Subcutaneous preadipocyte (primary cell): ENCODE measurements at places on chromosomes 2 and 18. TPM values are rescaled to one million over a fixed set of nuclear protein-coding genes. Genes with fewer than 3 reads are reported as not detected.

FAP gene
- 91.3 and 134 TPM in 2 replicates for total RNA-seq

GULP1 gene
- total RNA-seq = 10.7 and 24.0 TPM in 2 replicates

TBR1 gene
- total RNA-seq = under 0.01 TPM in 2 replicates

CD207 gene
- not detected in 2 replicates for total RNA-seq

POU3F3 gene
- total RNA-seq = 0.37 and 18.2 TPM in 2 replicates

CHST10 gene
- total RNA-seq = 4.8 and 7.8 TPM in 2 replicates

RBMS1 gene
- total RNA-seq = 116 and 136 TPM in 2 replicates

TPO gene
- not detected in 2 replicates for total RNA-seq

MTCL1 gene
- total RNA-seq = 21.3 and 37.3 TPM in 2 replicates

POTEI gene
- not detected in 2 replicates for total RNA-seq

RGPD6 gene
- total RNA-seq = 20.9 and 32.8 TPM in 2 replicates

CROCC2 gene
- total RNA-seq = 0.20 and 0.37 TPM in 2 replicates

DCDC2C gene
- total RNA-seq = not detected in 2 replicates

TWIST2 gene
- 113 and 115 TPM in 2 replicates for total RNA-seq

MYO5B gene
- total RNA-seq = under 0.01 TPM in 1 of 2 replicates, not detected in the other

CXCR4 gene
- not detected in 2 replicates for total RNA-seq

GRB14 gene
- 0.37 and 0.78 TPM in 2 replicates for total RNA-seq

MLPH gene
- 22.4 and 49.5 TPM in 2 replicates for total RNA-seq

PNPT1 gene
- 26.8 and 34.4 TPM in 2 replicates for total RNA-seq

POTEJ gene
- total RNA-seq = not detected in 2 replicates

UGT1A6 gene
- not detected in 2 replicates for total RNA-seq

SAG gene
- not detected in 2 replicates for total RNA-seq

MYCN gene
- not detected in 2 replicates for total RNA-seq

ATOH8 gene
- total RNA-seq = 5.5 and 7.7 TPM in 2 replicates

STPG4 gene
- under 0.01 and 0.20 TPM in 2 replicates for total RNA-seq

TLX2 gene
- under 0.01 TPM in 1 of 2 replicates, not detected in the other for total RNA-seq

CHN1 gene
- 25.4 and 28.3 TPM in 2 replicates for total RNA-seq

CLEC4F gene
- not detected in 2 replicates for total RNA-seq

PTRHD1 gene
- 16.6 and 28.3 TPM in 2 replicates for total RNA-seq

TRIM54 gene
- total RNA-seq = not detected in 2 replicates

ST6GAL2 gene
- under 0.01 TPM in 1 of 2 replicates, not detected in the other for total RNA-seq

PLB1 gene
- 0.37 and 0.39 TPM in 2 replicates for total RNA-seq

PTPRN gene
- total RNA-seq = 0.98 and 1.5 TPM in 2 replicates

FIGN gene
- total RNA-seq = 1.1 and 1.6 TPM in 2 replicates

UGT1A4 gene
- not detected in 2 replicates for total RNA-seq

PROM2 gene
- total RNA-seq = 0.20 and 0.37 TPM in 2 replicates

CRIM1 gene
- total RNA-seq = 47.8 and 144 TPM in 2 replicates

RPRM gene
- total RNA-seq = not detected in 2 replicates

UGT1A5 gene
- not detected in 2 replicates for total RNA-seq

FBLN7 gene
- 1.8 and 2.5 TPM in 2 replicates for total RNA-seq

SLC30A3 gene
- not detected in 2 replicates for total RNA-seq

KLHL41 gene
- total RNA-seq = 0.20 and 0.37 TPM in 2 replicates

ANKRD30B gene
- 0.20 TPM in 1 of 2 replicates, not detected in the other for total RNA-seq

DSG1 gene
- total RNA-seq = not detected in 2 replicates

CNGA3 gene
- total RNA-seq = under 0.01 TPM in 2 replicates

SH3BP4 gene
- 32.7 and 48.7 TPM in 2 replicates for total RNA-seq

AMER3 gene
- not detected in 2 replicates for total RNA-seq
